ENCODE measurements at places on chromosomes 11 and 22.

- peak; percentile 55 for DNase-seq
Measured at GRCh38 chr11:45927332-45927683, 4.9 kb downstream of the LARGE2 start.

- DNase-seq, result no peak
Measured at GRCh38 chr11:133507185-133507584, 25.1 kb downstream of the OPCML start.

- no peak for DNase-seq
Measured at GRCh38 chr11:102115557-102115956, 5.3 kb downstream of the YAP1 start.

- no peak for DNase-seq
Measured at GRCh38 chr11:126465573-126466188, 110.2 kb downstream of the ST3GAL4 start.

DNA sequence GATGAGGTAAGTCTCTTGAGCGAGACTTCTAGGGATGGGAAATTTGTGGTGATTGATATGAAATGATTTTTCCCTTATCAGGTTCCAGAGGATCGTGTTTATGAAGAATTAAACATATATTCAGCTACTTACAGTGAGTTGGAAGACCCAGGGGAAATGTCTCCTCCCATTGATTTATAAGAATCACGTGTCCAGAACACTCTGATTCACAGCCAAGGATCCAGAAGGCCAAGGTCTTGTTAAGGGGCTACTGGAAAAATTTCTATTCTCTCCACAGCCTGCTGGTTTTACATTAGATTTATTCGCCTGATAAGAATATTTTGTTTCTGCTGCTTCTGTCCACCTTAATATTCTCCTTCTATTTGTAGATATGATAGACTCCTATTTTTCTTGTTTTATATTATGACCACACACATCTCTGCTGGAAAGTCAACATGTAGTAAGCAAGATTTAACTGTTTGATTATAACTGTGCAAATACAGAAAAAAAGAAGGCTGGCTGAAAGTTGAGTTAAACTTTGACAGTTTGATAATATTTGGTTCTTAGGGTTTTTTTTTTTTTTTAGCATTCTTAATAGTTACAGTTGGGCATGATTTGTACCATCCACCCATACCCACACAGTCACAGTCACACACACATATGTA is 7.1 kb downstream of the MS4A2 start:
- DNase-seq, result no peak

- peak; percentile 52 for DNase-seq
Measured at GRCh38 chr11:117381481-117382387, 54.1 kb downstream of the CEP164 start.

DNA sequence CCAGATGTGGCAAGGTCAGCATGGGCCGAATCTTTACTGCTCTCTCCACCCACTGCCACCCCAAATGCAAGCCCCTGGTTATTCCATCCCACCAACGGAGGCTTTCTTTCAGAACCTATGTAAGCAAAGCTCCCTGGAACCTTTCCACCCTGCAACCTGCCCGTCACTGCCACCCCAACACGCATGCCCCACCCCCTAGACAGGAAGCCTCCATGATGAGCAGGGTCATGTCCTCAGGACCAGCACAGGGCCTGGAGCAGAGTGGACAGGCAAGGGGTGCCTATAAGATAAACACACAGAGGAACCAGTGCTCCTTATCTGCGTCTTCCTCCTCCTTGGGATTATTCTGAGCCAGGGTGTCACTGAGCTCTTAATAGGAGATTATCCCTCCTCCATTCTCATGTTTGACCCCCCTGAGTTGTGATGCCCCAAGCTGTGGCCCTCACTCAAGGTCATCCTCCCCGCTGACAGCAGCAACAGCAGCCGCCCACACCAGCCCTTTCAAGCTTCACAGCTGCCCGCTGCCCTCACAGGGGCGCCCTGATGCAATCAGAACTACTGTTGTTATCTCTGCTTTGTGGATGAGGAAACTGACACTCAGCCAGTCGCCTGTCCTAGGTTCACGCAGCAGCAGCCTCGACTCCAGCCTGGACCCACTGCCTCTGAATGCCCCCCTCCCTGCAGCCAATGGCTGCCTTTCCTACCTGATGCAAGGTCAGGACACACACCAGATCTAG is 647.3 kb downstream of the TBC1D22A start:
- no peak for DNase-seq

- DNase-seq, result no peak
Measured at GRCh38 chr22:30893434-30894370, 74.9 kb downstream of the MORC2 start.

DNA sequence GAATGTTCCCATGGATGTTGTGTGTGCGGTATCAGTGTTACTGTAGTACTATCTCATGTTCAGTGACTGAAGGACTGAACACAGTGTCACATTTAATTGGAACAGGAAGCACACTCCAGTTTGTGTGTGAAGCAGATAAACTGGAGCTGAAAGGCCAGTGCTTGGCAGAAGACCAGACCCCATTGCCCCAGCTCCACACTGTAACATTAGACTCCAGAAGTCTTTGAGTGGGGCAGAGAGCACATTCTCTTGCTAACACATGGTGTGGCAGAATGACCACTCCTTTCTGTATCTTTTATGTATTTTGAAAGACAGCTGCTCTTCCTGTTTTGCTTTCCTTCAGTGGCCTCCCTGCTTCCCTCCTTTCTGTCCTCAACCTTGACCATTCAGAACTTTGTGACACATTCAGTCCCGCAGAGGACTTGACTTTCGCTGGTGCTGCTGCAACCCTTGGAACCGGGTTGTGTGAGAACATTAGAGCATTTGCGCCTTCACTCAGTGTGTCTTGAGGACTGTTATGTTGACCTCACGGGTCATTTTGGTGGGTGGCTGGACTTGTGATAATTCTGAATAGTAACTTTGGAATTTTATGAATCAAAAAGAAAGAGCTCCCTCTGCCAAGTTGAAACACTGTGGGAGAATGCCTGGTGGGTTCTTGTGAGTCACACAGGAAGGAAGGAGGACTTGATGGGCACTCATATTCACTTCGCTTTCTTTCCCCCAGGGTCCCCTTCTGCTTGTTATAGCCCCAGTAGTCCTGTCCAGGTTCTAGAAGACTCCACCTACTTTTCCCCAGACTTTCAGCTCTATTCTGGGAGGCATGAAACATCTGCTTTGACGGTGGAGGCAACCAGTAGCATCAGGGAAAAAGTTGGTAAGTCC is 26.4 kb downstream of the AMOTL1 start:
- peak; percentile 74 for DNase-seq

- no peak for DNase-seq
Measured at GRCh38 chr11:48083421-48083820, 103.1 kb downstream of the PTPRJ start.

- DNase-seq, result peak; percentile 64
Measured at GRCh38 chr11:89490981-89491690, at the start of gene NOX4. NOX4 (minus strand) TSS chr11:89491375; CDS start chr11:89491246, 129 bp downstream.

DNA sequence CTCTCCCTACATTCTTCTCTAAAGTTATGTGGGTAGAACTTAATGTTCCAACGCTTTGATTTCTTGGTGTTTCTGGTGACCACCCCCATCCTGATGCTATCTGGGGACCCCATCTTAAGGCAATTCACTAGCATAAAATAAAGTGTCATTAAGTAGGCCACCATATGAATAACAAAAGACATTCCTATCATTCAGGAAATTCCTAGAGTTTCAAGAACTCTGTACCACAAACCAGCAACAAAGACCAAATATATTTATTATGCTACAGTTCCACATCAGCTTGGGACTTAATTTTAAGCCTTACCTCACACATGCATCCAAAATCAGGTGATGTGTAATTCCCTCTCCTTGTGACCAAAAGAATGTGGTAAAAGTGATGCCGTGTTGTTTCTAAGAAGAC is 254.6 kb upstream of the LRRC4C start:
- DNase-seq, result no peak

GRCh38 chr22:20418211-20418788 is 19.3 kb downstream of the SCARF2 start:
- DNase-seq, result peak; percentile 96

DNA sequence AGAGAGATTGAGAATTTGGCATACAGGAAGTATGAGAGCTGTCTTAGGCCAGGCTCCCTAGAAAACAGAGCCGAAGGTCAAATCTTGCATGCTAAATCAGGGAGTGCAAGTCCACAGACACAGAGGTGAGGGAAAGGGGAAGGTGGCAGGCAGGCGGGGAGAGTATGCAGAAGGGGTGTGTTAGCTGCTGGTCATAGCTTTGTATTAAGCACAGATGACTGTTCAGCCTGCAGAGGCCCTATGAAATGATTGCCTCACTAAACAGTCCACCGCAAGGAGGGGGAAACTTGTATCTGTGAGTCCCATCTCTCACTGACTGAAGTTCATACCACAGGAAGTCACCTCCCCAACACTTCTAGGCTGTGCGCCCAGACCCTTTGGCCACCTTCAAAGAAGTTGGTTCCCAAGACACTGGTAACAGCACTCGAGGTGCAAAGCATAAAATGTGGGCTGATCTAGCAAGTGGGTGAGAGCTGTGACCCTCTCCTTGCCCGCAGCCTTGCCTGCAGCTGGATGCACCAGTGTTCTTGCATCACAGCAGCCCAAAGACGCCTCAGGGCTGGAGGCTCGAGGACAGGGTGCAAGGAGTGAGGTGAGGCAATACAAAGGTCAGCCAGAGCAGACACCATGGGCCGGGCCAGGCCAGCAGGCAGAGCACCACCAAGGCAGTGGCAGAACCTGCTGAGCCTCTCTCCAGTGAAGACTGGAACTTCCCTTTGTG is 115.3 kb upstream of the TBCEL start:
- no peak for DNase-seq

GRCh38 chr22:21946262-21946925 is 6.3 kb downstream of the PPM1F start:
- no peak for DNase-seq

GRCh38 chr11:45800261-45800660 is 4.7 kb upstream of the SLC35C1 start:
- no peak for DNase-seq

DNA sequence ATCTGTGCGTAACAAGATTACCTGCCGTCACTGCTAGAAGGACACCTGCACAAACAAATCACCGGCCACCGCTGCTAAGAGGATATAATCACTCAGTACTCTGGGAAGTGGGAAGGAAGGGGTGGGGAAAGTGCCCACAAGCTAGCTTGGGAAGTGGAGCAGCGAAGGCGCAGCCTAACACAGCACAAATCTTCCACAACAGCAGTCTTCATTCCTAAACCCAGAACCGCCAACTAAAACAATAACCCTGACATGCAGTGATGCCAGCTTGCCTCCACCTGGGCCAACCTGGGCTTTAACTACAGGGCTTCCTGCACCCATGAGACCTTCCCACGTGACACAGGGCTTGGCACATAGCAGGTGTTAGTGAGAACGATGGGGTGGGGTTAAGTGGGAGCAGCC is 5.1 kb downstream of the DGCR2 start:
- no peak for DNase-seq

- DNase-seq, result peak; percentile 42
Measured at GRCh38 chr11:61914471-61915171, 2.7 kb downstream of the RAB3IL1 start.

DNA sequence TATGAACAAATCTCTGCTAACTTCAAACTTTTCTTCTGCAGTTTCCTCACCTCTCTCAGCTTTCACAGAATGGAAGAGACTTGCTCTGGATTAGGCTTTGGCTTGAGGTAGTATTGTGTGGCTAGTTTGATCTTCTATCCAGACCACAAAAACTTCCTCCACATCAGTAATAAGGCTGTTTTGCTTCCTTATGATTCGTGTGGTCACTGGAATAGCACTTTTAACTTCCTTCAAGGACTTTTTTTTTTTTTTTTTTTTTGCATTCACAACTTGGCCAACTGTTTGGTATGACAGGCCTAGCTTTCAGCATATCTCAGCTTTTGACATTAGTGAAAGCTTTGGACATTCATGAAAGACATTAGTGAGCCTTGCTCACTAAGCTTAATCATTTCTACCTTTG is 47.5 kb upstream of the LRRC55 start:
- no peak for DNase-seq

GRCh38 chr11:35838071-35838470 is 105.8 kb upstream of the LDLRAD3 start:
- no peak for DNase-seq

DNA sequence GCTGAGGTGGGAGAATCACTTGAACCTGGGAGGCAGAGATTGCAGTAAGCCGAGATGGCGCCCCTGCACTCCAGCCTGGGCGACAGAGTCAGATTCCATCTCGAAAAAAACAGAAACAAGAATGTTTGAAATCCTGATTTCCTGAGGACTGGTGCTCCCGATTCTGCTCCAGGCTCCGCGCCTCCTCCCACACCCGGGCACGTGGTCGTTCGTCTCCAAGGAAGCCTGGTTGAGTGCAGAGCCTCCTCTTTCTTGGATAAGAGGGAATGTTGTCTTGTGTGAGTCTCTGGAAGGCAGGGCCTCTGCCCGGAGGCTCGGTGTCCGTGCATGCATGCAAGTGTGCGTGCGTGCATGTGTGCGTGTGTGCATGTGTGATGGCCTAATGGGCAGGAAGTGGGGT is 30.1 kb downstream of the BRSK2 start:
- no peak for DNase-seq

- peak; percentile 48 for DNase-seq
Measured at GRCh38 chr22:48897645-48898370, 929.9 kb downstream of the BRD1 start.

- DNase-seq, result no peak
Measured at GRCh38 chr11:40104941-40105550, 1354.4 kb downstream of the LRRC4C start.

DNA sequence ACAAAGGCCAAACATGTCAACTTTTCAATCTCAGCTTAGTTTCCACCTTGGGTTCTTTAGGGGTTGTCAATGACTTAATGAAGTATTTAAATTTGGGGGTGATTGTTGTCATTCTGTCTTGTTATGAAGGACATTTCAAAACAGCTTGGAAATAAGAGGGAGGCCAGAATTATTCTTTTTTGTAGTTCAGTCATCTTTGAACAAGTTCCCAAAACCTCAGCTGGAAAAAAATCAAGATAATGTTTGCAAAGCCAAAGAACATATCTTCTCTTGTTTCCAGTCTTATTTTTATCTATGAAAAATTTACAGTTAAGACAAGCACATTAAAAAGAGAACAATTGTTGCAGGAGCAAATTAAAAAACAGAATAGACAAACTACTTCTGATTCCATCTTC is 612.8 kb downstream of the INSC start:
- no peak for DNase-seq
